ENCODE measurements at places on chromosomes 2 and 18.
A peak's percentile ranks its signal among the peaks of the same experiment; 100 is the strongest.

- DNase-seq, result no peak
These were observed 174.4 kb downstream of the SEPTIN10 start for GRCh38 chr2:109439390-109439786.

GRCh38 chr2:74100254-74101216 lies 47.2 kb downstream of the BOLA3 start:
- DNase-seq, result no peak

DNA sequence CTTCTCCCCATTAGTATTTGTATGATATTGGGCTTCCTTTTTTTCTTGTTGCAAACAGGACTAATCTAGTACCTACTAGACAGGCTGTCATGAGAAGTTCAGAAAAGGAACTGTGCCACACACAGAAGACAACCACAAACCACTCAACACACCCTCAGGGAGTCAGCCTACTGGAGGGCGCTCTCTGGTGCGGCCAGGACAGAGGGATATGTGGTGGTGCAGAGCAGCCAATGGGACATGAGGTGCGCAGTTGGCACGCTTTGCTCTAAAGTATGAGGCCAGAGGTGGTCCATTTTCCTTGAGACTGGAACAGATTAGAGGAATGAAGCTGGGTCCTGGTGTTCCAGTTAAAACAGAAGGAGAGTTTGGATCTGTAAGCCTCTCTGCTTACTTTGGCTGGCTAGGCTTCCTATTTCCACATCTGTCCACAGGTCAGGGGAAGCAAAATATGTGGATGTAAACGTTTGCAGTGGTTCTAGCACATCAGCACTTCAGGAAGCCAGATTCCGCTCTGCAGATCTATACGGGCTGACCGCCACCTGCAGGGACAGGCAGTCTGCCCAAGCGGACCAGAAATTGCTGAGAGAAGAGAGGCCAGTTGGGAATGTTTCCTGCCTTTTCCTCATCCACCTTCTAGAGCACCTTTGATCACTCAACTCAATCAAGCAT lies 114.1 kb downstream of the GFPT1 start:
- DNase-seq, result no peak

GRCh38 chr2:134359367-134360081 lies 105.7 kb downstream of the MGAT5 start:
- no peak for DNase-seq

- DNase-seq, result no peak
These were observed 110.0 kb upstream of the STPG4 start for GRCh38 chr2:47265158-47265557.

DNA sequence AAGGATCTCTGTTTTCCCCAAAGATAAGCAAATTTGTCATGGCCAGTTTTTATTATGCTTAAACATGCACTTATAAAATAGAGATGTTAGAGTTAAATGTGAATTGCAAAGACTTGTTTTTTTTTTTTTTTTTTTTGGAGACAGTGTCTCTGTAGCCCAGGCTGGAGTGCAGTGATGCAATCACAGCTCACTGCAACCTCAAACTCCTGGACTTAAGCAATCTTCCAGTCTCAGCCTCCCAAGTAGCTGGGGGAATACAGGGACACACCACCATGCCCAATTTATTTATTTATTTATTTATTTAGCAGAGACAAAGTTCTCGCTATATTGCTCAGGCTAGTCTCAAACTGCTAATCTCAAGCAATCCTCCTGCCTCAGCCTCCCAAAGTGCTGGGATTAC lies 15.1 kb downstream of the PHOSPHO2 start:
- no peak for DNase-seq

- peak; percentile 38 for DNase-seq
These were observed 27.2 kb upstream of the EML4 start for GRCh38 chr2:42141687-42142546.

DNA sequence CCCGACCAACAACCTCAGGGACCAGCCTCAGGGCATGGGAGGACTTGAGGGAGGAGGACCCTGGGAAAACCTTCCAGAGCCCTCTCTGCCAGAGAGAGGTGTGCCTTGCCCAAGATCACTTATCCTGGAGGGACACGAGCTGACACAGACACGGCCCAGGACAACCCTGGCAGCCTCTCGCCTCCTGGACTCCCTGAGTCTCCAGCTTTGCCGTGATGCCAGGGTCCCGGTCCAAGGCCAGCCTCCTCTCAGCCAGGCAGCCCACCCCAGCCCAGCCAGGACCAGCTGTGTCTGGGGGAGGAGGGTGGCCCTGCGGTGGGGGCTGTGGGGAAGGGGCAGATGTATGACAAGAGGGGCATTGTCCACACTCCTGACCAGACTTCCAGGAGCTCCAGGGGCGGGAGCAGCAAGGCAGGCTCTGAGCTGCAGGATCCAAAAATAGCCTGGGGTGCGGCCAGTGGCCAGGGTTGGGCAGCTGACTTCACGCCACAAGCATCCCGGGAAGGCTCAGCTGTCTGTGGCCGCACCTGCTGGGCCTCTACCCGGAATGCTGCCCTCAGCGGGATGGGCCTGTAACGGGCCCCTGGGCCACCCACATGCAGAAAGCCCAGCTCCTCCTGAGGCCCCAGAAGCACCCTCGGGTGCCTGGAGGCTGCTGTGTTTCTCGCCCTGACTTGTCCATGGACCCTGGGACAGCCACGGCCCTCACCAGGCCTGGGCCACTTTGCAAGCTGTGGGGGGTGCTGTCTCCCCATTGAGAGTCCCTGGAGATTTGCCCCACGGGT lies 65.5 kb upstream of the GPC1 start:
- DNase-seq, result peak; percentile 28

- DNase-seq, result no peak
These were observed 31.4 kb upstream of the TAF1B start for GRCh38 chr2:9811679-9812511.

GRCh38 chr2:158955842-158956365 lies 12.5 kb upstream of the TANC1 start:
- no peak for DNase-seq

DNA sequence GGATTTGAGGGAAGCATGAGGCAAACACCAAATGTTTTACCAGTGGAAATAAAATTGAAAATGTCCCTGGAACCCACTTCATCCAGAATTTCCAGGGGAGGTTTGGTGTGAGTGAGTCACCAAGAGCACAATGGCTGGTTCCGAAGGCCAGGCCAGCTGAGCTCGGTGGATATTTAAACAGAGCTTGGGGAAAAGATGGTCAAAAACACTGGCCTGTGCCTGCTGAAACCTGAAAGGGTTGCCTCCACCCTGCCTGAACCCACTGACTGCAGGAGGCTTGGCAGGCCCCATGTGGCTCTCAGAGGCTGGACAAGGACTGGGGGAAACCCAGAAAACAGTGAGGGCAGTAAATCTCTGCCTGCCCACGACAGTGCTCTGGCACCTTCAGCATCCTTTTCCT lies 93.9 kb downstream of the TTC32 start:
- DNase-seq, result no peak

- peak; percentile 27 for DNase-seq
These were observed 315.5 kb downstream of the RPRM start for GRCh38 chr2:153163055-153163454.

GRCh38 chr2:165587335-165587938 lies 117.9 kb downstream of the CSRNP3 start:
- DNase-seq, result no peak

DNA sequence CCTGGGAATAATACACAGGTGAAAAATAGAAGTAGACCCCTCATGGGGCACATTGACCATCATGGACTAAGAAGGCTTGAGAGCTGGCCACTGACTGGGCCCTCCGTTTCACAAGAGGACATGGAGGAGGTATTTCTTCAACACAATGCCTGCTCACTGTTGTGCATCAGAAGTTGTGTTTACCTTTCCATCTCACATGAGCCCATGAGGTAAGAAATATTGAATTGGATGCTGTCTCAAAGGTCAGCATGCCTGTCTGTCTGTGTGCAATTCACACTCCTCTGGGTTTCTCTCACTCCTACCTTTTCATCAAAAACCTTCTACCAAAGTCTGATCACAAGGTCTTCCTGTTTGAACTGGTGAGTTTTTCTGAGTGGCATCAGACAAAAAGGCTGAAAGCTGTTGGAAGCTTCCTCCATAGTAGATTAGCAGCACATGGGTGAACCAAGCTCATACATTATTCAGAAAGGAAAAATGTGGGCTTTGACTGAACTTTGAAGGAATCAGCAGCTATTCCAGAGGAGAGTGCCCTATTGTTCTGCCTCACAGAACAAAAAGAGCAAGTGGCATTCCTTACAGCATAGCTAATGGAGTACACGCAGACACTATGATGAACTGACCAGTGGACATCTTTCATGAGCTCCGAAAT lies 143.2 kb upstream of the RND3 start:
- DNase-seq, result no peak

GRCh38 chr2:34121076-34121475 lies 522.0 kb upstream of the FAM98A start:
- no peak for DNase-seq

DNA sequence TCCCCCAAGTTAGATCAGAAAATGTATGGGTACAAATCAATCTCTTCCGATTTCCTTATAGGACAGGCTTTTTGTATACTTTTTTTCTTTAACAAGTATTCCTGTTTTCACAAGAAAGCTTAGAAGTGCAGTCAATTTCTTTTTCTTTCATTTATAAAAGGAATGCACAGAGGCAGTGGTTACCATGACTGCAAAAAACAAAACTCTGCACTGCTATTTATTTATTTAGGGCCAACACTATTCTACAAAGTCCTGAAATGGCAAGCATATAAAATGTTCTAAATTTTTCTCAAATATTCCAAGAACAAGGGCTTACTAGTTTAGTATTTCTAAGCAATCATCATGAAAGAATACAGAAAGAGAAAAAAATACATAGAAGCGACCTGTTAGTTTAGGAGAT lies 22.2 kb downstream of the ATAD2B start:
- no peak for DNase-seq

DNA sequence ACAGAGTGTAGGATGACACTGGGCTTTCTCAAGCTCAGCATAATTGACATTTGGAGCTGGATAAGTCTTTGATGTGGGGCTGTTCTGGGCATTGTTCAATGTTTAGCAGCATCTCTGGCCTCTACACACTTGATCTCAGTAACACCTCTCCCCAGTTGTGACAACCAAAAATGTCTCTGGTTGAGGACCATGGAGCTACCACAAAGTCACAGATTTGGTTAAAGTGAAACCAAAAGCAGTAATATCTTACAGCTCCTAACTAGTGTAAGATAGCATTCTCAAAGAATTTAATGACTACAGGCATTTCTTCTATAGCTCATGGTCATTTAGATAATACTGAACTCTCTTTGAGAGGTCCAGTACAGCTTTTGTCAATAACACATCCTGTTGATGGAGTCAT lies 23.4 kb upstream of the PAX3 start:
- no peak for DNase-seq

DNA sequence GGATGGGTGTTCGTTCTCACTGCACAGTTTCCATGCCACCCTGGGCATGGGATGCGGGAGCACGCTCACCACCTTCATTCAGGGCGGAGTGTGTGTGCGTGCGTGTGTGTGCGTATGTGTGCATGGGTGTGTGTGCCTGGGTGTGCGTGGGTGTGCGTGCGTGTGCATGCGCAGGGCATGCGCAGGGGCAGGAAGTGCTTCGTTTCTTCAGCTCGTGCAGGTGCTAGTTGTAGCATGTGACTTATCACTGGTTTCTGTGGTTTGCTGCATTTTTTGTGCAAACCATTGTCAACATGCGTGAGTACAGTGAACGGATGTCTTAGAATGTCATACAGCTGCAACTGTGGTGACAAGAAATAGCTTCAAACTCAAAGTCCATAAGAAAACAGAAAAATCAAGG lies 179.5 kb downstream of the PTGR3 start:
- DNase-seq, result no peak

DNA sequence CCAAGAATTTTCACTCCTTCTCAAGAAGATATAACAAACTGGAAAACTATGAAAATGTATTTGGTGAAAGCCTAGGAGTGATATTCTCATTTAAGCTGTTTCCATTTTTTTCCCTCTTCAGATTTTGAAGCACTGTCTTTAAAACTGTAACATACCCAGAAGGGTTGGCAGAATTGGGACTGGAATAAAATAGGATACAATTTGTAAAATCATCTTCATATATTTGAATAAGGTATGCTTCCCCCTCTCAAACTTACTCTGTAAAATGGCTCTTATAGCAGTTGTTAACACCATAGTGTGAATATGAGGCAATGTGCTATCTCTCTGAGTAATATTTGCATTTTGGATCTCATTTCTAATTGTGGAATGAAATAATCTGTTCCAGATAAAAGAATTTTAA lies 676.4 kb downstream of the ARHGAP15 start:
- no peak for DNase-seq

DNA sequence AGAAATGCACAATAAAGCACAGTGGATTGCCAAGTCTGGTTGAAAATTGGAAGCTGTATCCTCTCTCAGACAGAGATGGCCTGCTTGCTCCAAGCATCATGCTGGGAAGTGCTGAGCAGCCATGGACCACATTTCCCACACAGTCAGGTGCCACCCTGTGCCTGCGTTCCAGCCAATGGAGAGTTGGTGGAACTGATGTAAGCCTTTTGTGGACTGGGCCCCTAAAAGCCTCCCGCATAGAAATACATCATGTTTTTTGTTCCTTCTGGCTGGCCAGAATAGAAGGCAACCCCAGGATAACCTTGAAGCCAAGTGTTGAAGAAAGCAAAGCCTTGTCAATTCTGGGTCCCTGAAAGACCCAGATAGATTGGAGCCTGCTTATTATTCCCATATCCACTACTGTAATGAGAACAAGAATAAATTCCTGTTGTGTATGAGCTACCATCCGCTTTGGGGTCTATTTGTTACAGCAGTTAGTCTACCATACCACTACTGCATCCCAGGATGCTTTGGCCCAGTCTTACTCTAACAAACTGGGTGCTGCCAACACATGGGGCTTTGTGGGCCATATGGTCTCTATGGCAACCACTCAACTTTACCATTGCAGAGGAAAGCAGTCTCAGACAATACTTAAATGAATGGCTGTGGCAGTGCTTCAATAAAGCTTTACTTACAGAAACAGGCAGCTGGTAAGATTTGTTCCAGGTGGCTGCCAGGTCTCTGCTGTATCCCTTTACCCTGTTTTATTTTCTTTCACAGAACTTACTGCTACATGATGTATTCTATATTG lies 65.4 kb downstream of the POLE4 start:
- no peak for DNase-seq

DNA sequence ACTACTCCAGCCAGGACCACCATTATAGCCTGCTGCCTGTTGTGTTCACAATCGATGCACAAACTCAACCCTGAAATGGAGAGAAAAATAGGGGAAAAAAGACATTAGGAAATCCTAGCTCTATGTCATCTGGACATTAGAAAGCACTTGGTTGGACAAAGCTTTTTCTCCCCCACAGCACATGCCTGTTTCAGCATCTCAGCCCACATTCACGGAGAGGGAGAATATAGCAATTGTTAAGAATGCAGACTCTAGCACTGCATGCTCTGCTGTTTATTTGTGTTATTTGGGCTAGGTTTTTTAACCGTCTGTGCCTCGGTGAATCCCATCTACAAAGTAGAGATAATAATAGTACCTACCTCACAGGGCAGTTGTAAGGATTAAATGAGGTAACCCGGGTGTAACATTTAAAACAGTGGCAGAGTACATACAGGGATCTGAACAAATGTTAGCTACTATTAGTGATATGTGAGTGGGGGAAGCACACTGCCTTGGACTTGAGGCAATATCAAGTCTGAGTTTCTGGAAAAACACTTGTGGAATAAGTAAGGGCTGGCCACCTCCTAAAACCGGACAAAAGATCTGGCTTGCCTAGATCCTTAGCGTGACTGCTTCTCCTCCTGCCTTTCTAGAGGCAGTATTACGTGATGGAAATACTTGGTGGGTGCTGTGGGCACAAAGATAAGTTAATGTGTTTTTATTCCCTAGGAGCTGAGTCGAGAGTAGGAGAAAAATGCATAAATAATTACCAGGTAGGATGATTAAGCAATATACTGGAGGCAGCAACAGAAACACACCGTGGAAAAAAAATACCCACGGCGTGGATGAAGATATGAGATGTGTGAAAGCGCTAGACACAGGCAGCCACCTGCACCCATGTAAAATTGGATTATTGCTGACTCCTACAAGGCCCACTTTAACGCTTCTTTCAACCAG lies 1.0 kb upstream of the PPP1CB start:
- peak; percentile 59 for DNase-seq
